ENCODE measurements at places on chromosomes 12 and 14.

GRCh38 chr12:10739157-10740118 lies 16.3 kb upstream of the YBX3 start:
- DNase-seq = no peak

DNA sequence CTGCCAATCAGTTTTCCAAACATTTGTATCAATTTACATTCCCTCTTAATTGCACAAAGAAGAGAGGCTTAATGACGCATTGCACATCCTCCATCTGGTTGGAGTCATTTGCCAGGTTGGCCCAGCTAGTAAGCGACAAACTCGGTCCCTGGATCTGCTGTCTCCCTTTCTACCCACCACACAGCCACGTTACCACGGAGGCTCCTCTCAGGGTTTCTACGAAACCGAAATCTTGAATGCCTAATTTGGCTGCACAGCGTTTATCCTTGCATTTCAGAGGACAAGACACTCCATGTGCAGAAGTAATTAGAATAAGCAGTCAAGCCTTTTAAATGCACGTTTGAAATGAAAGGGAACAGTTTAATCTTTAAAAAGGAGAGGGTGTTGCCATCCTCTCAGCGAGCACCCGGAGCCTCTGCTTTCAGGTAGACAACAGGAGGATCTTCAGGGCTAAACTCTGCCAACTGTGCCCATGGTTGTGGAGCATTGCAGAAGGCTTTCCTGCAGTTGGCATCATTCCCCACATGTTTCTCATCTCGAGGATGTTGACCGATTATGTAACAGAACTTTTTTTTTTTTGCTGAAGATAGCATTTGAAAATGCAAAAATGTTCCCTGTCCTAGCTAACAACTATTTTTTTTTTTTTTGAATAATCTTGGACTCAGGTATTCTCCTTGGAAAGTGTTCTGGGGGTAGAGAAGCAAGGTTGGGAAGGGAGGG lies 37.8 kb downstream of the SLC24A4 start:
- DNase-seq = no peak

GRCh38 chr12:28963554-28963953 lies 185.5 kb upstream of the FAR2 start:
- DNase-seq = no peak

GRCh38 chr14:20801726-20802125 lies 918 bp downstream of the RNASE1 start:
- no peak for DNase-seq

- no peak for DNase-seq
Observed at GRCh38 chr14:89359477-89360222, 57.4 kb downstream of the FOXN3 start.

DNA sequence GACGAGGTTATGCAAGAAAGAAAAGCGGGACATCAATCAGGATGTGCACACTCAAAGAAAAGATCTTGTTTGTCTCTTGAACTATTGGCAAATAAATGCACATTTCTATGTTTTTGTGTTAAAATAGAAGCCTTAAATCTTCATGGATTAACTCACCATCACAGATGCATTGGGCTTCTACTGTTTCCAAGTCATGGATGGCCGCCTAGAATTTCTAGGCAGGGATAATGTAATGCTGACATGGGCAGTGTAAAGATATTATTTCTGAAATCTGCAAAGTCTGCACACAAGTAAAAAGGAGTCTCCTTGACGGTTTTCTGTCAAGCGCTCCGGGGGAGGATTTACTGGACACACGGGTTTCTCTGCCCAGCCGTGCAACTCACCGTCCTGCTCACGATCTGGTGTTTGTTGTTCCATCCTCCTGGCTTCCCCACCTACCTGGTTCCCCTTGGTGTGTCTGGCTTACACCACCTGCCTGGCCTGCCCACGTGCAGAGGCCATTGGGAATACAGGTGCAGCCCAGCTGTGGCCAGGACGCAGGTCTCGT lies 103.3 kb upstream of the FZD10 start:
- DNase-seq = no peak

DNA sequence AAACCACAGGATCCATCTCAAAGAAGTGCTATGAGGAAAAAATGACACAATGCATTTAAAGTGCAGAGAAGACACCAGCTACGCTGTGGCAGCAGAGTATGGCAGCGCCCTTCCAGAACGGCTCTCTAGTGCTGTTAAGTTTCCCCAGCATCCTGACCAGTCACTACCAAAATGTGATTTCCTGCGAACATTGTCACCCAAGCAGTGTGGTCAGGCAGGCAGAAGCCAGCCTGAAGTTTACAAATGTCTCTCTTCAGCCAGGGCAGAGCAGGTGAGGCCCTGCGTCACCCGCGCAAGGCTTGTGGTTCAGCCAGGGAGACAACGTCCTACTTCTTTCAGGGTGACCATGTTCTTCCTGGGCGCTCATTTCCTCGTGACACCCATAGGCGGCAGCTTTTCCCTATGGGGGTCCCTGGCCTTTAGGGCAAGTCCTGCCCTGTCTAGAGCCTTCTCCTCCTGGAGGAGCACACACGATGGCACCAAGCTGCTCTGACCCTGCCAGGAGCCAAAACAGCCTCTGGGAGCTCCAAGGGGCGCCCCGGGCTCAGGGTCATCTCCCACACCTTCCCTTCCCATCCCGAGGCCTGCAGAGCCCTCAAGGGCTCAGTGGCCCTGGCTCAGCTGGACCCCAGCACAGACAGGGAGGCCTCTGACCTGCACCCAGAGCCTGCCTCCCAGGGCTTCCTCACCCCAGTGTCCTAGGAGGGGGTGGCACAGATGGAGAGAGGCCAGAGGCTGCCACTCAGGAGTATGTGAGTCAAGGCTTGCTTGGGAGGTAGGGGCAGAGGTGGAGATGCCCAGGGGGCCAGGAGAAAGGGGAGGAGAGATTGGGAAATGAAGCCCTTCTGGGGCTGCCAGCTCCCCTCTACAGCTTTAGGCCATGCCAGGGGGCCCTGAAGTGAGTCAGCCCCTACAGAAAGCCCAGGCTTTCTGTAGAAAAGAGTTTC lies 41.9 kb downstream of the PSMA6 start:
- peak; percentile 21 for DNase-seq

DNA sequence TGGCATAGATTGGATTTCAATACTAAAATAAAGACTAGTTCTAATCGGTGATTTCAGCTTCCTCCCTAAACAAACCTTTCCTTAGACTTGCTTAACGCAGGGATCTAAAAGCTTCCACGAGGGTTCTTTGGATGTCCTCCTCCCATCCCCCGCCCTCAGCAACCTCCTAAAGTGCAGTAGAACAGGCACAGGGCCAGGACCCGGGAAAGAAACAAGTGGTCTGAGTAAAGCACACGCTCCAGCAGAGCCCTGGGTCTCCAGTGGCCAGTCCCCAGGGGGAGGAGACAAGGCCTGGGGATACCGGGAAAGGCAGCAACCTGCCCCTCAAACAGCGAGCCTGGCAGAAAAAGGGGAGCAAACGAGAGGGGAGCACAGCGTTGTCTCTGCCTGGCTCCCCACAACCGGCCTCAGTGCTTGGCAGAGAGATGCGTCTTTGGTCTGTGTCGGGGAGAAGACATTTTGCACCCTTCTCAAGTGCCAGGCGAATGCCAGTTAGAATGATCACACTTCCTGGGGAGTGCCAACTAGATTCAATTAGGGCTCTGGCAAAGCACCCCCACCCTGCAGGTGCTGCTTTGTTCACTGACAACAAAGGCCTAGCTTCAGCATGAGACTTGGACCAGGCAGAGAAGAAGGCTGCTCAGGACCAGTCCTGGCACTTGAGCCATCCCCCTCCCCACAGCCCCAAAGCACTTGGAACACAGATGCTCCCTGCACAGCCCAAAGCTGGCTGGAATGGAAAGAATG lies 17.1 kb upstream of the SLC6A12 start:
- no peak for DNase-seq

- no peak for DNase-seq
Observed at GRCh38 chr14:23483236-23483854, 13.8 kb downstream of the NGDN start.

- no peak for DNase-seq
Observed at GRCh38 chr12:22206111-22206728, 128.3 kb downstream of the ST8SIA1 start.

Data from T-helper 9 cell (primary cell).